Left lobe of liver (tissue), 2 donors: ENCODE measurements at places on chromosomes 16 and 17. TPM values are rescaled to one million over a fixed set of nuclear protein-coding genes. Genes with fewer than 3 reads are reported as not detected.

Gene SPN
- 1.3 TPM for total RNA-seq

Gene FSCN2
- 0.18 TPM for total RNA-seq

Gene ZFP3
- total RNA-seq: 0.83 TPM

Gene PRSS21
- not detected for total RNA-seq

Gene NT5C3B
- 24.3 TPM for total RNA-seq

Gene NXPH3
- 0.08 TPM for total RNA-seq

Gene SHCBP1
- total RNA-seq: not detected

Gene C16orf74
- total RNA-seq: 0.30 TPM

DNA sequence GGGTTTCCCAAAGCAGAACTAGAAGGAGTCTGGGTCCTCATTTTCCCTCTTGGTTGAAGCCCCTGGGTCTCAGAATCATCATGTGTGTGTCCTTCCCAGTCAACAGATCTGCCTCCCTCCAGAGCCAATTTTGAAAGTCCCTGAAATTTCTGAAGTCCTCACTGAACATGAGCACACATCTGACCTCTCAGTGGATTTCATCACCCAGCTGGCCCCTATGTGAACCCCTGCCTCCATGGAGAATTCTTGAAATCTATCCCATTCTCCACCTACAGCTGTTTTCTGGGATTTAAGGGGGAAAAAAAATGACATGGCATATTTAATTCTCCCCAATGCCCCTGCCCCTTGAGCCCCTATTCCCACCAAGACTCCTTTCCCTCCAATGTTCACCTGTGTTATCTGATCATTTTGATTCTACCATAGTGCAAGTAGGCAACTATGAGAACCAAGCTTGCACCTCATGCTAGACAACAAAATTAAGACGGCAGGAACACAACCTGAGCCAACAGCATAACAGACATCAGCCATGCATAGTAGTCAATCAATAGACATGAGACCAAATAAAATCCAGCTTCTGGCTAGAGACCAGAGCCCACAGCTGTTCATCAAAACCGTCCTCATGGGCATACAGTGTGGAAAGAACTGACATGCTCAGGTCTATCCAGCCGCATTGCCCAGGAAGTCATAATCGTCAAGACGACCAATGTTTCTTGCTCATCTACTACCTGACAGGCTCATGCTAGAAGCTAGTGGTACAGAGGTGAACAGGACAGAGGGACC lies 14.9 kb downstream of the SOX9 start:
- no peak for DNase-seq

DNA sequence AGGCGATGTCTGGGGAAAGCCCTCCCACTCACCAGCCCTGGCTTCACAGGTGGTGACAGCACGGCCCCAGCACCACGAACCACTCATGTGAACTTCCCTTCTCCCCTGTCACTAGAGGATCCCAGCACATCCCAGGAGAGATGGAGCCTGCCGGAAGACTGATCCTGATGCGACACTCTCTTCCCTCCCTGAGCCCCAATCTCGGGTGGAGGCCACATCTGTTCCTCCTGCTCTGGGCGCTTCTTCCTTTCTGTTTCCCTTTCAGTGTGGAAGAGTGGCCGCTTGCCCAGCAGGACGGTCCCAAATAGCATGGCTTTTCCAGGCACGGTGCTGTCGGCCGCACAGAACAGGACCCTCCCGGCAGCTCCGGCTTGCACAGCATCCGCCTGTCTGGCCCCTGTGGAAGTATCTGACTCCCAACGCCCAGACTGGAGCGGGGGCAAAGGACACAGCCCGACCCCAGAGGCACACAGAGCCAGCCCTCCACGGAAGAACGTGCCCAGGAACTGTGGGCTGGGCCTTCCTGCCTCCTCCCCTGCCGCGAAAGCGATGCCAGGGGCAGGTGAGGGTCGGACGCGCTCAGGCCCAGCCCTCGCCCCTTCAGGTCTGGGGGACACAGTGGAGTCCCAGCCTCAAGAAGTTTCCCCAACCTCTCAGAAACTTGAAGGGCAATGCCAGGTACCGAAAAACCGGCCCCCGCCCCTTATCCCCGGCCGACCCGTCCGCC lies 37.6 kb downstream of the CBFA2T3 start:
- DNase-seq: no peak

DNA sequence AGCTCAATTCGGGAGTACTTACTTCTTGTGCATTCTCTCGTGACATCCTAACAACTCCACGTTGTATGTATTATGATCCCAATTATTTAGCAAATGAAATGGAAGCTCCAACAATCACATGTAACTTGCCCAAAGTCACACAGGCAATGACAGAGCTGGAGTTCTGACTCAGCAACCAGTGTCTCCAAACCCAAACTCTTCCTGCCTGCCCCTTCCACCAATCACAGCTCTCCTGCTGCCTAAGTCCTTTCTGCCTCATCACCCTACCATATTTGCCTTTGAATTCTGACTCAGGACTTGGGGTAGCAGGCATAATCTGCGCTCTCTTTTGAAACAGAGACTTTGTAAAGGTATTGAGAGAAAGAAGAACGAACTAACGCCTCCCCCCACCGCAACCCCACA lies 245.2 kb upstream of the MAF start:
- no peak for DNase-seq

GRCh38 chr16:35144212-35144932 lies 1685.0 kb downstream of the TP53TG3F start:
- no peak for DNase-seq

- DNase-seq: no peak
Observed at GRCh38 chr16:67271446-67271845, 7.9 kb upstream of the PLEKHG4 start.

DNA sequence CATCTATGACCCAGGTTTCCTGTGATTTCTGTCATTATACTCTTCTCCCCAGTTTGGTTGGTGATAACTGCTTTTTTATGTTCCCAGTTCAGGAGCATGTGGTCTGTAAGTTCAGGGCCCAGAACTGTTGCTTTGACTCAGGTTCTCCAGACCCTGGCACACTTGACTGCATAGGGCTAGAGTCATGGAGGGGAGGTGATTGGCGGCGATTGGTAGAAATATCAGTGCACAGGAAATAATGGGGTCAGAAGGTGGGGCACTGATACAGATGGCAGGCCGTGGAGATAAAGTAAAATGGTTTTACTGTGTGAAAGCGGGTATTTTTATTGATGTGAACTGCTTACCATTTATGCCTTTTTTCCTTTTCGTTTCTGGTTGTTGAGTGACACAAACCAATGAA lies 28.7 kb downstream of the TAC4 start:
- no peak for DNase-seq

DNA sequence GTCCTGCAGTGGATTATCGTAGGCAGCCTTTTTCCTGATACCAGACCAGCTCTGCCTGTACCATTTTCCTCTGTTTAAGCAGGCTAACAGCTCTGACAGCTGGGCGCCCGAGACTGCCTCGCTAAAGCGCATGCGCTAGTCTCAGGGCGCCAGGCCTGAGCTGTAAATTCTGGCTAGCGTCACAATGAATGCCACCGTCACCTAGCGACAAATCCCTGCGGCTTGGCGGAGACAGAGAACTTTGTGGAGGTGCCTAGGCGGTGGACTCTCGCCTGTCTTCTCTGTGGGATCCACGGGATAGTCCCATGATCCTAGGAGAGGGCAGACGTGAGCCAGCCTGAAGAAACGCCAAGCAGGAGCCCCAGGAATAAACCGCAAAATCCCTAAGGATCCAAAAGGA lies 573.9 kb downstream of the KCNJ18 start:
- DNase-seq: no peak

DNA sequence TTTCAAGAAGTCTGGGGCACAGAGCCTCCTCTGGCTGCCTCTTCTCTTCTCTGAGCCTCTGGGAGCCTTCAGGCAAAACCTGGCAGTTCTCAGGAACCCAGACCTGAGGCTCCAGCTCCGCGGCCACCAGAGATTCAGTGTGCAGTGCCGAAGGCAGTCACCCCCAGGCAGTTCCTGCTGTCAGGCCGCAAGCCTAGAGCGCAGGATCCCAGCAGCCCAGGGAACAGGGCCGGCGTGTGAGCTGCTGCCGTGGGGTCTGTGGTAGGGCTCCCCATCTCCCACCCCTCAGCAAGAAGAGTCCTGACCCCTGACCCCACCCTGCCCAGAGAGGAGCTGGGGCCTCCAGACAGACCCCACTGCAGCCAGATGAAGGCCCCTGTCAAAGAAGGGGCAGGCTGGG lies 78.2 kb downstream of the AMFR start:
- DNase-seq: no peak

DNA sequence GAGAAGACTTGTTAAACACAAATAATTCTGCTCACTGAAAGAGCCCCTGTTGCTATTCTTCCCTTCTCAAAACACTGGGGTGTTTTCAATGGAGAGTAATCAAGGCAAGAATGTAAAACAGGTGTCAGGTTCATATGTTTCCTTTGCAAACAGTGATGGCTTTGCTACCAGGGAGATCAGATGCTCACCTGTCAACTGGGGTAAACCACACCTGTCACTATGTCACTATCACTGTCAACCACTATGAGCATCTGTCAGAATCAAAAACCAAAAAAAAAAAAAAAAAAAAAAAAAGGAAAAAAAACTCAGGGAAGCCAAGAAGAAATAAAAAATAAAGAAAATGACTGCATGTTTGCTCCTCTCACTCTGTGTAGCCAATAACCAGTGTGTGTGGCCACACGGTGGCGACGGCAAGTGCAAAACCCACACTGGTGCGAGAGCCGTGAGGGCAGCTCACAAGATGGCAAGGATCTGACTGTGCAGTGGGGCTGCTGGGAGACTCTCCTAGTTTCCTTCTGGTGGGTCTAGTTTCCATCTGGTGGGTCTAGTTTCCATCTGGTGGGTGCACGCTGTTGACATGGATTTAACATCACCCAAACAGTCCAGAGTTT lies 22.7 kb downstream of the USP22 start:
- DNase-seq: no peak

GRCh38 chr16:23694265-23694643 lies 15.6 kb downstream of the PLK1 start:
- no peak for DNase-seq

DNA sequence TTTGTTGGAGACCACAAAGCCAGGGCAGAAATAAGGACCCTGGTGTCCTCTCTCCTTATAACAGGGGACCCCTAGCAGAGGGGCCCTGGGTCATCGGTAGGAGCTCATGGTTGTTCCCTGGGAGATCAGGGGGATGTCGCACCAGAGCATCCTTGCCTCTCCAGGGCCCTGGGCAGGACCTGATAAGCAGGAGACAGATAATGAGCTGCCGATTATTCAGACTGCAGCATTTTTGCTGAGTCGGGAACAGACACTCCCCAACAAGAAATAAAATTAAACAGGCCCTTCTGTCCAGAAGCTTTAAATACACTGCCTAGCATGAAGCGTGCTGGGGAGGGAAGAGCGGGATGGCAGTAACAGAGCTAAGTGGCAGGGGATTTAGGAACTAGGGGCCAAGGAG lies 15.4 kb upstream of the GFAP start:
- DNase-seq: no peak

DNA sequence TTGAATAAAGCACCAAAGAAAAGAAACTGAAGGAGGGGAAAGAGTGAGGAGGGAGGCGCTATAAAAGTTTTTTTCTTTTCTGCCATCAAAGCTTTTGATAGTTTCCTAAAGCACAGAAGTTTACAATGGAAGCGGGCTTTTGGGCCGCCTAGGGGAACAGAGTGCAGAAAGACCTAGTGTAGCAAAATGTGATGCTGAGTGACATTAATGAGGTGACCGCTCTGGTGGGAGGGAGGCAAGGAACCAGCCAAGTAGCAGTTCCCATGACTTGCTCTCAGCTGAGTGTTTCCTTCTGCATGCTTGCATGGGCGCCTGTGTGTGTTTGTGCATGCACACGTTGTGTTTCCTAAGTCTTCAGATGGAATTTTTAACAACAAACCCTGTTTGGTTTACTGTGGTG lies 15.5 kb downstream of the MSI2 start:
- DNase-seq: no peak
